ENCODE measurements at places on chromosomes 2 and 18.

DNA sequence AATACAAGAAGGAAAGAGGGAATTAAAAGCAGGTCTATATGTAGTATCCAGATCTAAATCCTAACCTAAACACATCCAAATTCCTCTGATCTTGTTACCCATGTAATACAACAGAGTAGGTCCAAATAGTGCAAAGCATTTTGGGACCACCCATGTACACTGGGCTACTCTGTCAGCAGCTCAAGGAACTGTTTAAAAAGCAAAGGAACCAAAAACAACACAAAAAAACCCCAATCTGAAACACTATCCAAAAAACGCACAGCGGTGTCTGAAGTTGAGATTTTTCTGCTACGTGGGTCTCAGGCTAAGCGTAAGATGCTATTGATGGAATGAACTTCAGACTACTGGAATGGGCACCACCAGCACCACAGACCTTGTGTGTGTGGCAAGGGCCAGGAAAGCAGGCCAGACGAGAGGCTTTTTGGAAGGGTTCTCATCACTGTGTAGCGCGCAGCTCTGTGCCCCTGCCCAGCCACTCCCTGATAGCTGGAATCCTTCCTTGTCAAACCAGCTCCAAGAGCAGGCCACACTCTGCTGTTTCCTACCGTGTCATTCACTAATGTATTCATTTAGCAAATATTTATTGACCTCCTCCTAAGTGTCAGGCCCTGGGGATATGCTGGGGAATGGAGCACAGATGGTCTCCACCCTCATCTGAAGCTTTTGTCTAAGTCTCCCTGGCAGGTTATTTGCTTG lies 101.4 kb downstream of the COLEC12 start:
- DNase-seq, result no peak

GRCh38 chr18:11518788-11519685 lies 90.4 kb upstream of the SLC35G4 start:
- no peak for DNase-seq

- DNase-seq, result peak; percentile 87
Measured at GRCh38 chr2:227460070-227460485, 11.9 kb upstream of the AGFG1 start.

DNA sequence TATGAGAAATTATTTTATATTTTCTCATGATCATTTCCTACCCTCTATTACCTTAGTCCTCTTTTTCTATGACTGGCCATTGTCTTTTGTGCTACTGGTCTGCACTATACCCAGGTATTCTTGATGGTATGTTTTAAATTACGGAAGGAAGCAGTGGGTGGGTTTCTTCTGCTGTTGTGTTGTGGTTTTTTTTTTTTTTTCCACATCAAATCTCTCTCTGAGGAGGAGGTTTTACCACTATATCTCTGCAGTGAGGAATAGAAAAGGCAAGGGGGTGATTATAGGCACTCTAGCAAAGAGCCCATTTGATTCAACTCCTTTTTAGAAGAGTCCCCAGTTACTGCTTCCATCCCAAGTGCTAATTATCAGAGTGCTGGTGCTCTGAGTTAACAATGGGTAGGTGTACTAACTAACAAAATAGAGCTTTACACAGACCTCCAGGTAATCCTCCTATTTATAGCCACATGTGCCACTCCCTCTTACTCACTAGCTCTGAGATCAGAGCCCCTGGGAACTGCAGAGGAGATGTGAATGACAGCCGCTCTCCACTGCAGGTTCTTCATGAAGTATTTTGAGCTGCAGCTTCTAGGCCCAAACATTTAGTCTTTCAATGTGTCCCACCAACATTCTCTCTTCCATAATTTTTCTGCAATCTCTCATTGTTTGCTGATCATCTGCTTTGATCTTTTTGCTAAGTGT lies 301.6 kb upstream of the GULP1 start:
- no peak for DNase-seq

- DNase-seq, result no peak
Measured at GRCh38 chr18:45161850-45162249, 453.4 kb upstream of the SLC14A2 start.

DNA sequence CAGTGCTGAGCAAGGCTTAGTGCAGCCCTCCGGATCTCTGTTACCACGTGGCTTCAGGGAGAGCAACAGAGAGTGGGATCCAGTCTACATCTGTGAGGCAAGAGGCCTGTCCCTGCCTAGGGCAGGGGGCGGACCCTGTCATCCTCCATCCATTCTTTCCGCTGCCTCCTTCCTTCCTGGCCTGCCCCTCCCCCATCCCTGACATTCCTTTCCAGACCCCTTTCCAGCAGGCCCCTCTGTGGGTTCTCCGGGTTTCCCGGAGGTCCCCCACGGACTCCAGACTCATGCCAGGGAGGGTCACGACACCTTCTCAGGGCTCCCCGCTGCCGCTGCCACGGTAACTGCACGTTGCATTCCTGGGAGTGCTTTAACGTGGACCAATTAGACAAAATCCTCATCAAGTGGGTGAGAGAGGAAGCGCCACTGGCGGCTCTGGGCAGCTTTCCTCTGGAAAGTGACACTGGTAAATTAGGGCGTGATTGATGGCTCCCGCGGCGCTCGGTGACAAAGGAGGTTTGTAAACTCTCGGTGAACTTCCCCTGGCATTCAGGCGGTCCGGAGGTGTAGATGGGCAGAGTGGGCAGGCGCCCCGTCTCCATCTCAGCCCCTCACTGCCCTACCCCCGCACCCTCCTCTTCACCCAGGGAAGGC lies 11.4 kb downstream of the ATOH8 start:
- DNase-seq, result no peak

GRCh38 chr2:98160554-98160953 lies 73.6 kb downstream of the VWA3B start:
- DNase-seq, result no peak

DNA sequence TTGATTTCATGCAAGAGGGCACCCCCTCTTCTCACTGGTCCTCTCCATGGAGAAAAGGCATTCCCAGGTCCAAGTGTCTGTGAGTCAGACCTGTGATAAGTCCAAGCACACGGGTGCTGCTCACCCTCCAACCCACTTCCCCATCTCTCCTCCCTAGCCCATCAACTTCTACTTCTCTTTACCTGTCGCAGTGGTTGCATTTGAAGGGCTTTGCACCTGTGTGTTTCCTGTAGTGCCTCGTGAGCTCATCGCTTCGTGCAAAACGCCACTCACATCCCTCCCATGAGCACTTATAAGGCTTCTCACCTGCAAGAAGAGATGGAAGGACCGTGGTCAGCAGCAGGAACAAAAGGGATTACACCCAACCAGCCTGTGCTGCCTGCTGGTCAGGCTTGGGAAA lies 77.5 kb downstream of the KLF7 start:
- DNase-seq, result no peak

GRCh38 chr18:78406743-78407465 lies 572.7 kb upstream of the SALL3 start:
- DNase-seq, result no peak

DNA sequence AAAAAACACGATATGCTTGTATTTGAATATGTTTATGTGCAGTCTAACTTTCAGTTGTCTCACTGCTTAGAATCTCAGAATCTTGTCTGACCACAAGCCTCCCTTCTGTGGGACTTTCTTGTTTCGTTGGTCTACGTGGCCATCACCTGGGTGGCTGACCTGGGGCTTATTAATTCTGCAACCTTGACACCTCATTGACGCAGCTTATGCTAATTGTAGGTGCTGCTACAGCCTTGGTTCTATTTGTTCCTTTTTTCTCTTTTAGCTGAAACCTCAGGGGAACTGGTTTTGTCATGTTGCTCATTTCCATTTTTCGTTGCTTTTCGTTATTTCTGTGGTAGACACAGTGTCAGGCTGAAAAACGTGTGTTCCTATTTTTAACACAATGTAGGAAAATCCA lies 273.7 kb downstream of the SLC4A3 start:
- DNase-seq, result no peak

DNA sequence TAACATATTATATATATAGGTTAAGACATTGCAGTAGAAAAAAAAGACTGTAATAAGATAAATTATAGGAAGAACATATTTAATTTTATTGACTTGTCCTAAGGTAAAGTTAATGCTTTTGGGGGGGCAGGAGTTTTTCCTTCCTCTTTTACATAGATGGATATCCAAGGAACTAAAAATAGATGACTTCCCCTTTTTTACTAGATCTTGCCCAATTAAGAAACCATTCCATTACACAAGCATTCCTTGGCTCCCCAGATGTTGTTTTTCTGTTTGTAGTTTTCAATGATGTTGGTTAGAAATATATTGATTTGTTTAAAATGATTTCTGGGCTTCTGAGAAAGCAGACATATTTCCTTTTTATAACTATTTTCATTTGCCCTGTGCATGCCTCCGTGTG lies 22.4 kb upstream of the PMAIP1 start:
- no peak for DNase-seq

- DNase-seq, result no peak
Measured at GRCh38 chr2:127047054-127047453, 59.9 kb downstream of the BIN1 start.

DNA sequence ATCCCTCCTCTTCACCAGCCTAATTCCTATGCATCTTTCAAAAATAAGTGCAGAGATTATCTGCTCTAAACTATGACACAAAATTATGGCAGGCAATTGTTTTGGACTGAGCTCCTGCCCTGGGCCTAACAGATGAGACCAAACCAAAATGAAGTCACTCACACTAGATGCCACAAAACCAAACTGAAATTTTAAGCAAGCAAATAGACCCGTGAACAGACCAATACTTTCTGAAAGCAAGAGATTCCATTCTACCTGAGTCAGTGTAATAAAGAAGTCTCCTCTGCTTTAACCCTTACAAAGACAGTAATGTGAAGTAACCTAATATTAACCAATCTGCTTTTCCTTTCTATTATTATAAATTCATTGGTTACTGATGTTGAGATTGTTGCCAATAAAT lies 84.3 kb downstream of the RIT2 start:
- no peak for DNase-seq

GRCh38 chr2:201433394-201433995 lies 17.8 kb downstream of the TRAK2 start:
- DNase-seq, result no peak

DNA sequence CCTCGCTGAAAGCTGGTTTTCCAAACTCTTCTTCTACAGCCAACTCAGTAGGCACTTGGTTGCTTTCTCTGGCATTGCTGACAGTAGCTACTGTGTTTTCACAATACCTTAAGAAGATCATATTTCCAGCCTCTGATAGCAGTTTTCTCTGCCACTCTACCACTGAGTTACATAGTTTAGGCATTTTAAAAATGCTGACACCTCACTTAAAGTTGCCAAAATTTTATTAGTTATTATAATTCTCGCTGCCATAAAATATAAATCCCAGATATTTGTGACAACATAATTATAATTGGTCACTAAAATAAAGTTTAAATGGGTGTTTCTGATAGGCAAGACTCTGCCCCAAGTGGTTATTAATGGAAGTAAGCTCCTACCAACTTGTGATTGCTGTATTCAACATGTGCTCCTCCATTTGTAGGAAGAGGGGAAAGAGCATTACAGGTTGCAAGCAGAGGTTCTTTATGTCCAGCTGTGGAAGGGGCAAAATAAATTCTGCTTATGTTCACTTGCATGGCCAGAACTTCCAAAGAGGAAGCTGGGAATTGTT lies 1202.8 kb downstream of the CNTNAP5 start:
- DNase-seq, result no peak

- no peak for DNase-seq
Measured at GRCh38 chr2:237615631-237616249, 11.6 kb upstream of the LRRFIP1 start.

DNA sequence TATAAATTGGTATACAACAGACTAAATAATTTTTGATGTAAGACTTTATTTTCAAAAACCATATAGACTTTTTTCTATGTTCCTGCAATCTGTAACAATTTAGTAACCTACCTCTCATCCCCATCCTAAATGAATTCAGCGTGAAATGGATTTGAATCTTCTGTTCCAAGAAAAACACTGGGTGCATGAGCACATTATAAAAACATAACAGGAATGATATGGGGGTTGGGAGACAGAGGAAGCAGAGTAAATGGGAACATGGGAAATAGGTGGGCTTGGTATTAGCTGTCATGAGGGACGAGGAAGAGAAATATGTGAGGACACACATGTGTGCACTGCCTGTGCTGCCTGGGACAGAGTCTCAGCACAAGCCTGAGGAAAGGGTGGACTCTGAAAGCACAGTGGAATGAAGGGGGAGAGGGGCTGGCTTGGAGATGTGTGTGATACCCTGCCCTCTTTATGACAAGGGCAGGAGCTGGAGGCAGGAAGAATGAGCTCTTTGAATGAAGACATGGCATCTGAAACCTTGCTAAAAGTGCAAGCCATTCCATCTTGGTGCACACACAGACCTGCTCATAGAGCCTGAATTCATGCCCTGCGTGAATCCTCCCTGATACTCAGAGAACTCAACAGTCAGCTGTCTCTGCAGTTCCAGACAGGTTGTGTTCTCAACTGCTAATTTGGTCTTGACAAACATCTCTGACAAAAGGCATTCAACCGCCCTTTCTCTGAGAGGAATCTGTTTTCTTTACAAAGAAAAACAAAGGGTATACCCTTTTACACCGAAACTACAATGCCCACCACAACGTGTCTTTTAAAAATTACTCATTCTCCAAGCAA lies 66.6 kb downstream of the EPB41L3 start:
- no peak for DNase-seq

- no peak for DNase-seq
Measured at GRCh38 chr2:219081701-219082331, 21.1 kb upstream of the IHH start.

GRCh38 chr18:9684881-9685614 lies 23.1 kb upstream of the RAB31 start:
- DNase-seq, result no peak

DNA sequence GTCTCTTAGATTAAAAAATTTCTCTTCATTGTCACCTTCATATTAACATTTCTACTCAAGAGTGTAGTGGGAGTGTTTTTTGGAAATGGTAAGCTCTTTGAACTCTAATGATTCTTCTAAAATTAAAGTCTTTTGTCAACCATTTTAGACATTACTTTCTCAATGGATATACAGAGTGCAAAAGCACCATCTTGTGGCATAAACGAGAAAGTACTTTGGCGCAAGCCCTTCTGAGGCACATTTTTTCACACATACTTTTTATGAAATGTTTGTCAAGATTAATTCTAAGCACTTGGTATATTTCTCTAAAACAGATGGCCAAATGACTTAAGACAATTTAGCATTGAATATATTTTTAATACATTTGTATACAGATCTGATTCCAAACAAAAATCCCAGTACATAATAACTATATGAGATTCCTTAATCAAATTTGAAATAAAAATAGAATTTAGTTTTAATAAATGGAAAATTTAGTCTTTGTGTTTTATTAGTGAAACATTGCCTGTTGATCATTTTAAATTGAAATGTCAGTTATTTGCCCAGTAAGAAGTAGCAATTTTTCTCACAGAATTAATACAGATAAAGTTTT lies 63.3 kb upstream of the GALNT5 start:
- no peak for DNase-seq

- DNase-seq, result no peak
Measured at GRCh38 chr18:22447792-22448191, 30.1 kb upstream of the CTAGE1 start.
